ENCODE measurements at places on chromosomes 3 and 15.

GRCh38 chr3:150168698-150169097 is 198.0 kb upstream of the PFN2 start:
- no peak for DNase-seq

GRCh38 chr15:58224068-58224467 is 85.9 kb downstream of the AQP9 start:
- no peak for DNase-seq

- DNase-seq: no peak
Observed at GRCh38 chr3:46710671-46711295, 6.9 kb downstream of the PRSS50 start.

DNA sequence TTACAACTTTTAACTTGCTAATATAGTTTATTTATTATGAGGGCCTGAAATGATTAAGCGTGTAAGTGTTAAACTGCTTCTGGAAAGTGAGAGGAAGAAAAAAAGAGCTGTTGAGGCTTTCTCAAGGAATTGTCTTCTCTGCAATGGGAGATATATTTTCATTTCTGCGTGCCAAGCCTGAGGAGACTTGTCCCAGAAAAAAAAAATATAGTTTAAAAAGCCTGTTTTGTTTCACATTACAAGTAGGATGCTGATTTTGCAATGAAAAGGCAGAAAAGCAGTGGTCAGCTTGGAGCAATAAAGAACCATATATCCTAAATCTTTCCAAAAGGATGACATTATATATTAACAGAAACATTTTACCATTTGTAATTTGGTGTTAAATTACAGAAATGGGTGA is 115.5 kb downstream of the GMNC start:
- DNase-seq: no peak

DNA sequence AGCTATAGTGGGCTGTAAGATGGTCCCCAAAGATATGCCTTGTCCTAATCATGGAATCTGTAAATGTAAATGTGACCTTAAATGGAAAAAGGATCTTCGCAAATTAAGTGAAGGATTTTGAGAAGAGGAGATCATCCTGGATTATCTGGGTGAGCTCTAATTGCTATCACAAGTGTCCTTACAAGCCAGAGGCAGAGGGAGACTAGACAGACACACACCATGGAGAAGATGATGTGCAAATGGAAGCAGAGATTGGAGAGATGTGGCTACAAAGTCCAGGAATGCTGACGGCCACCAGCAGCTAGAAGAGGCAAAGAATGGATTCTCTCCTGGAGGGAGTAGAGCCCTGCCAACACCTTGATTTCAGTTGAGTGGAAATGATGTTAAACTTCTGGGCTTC is 102.3 kb upstream of the PROK2 start:
- no peak for DNase-seq

DNA sequence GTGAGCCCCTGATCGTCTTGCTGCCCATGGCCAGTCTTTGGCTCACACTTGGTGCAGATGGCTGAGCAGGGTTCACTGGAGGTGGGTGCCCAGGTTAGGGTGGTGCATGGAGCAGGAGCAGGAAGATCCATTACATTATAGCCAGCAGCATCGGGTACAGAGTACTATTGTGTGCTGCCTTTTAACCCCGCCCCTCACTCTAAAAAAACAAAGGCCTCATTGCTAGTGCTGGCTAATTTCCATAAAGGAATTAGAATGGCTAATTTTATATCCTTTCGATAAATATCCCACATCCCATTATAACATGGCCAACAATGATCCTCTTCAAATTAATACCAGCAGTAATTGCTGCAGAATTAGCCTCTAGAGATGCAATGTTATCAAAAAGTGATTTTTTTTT is 45.8 kb upstream of the PPP4R2 start:
- no peak for DNase-seq

- DNase-seq: no peak
Observed at GRCh38 chr3:104781112-104781511, 585.6 kb upstream of the ALCAM start.

DNA sequence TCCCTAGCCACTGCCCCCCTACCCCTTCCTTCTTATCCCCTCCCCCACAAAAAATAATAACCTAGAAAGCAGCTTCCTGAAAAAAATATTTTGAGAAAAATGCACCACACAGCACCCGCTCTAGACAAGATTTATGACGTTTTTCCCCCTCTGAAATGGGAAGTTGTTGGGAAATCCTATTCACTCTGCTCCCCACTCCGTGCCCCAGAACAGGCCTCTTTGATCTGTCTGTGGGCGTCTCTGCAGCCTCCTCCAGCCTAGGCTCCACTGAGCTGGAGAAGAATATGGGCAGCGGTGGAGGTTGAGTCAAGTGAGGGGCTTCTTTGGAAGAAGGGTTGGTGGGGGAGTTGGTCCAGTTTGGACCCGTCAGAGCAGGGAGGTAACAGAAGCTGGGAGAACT is 28.5 kb upstream of the POLG start:
- DNase-seq: no peak

GRCh38 chr3:143793971-143794370 is 54.3 kb downstream of the SLC9A9 start:
- DNase-seq: no peak

GRCh38 chr3:177338697-177339219 is 141.5 kb upstream of the TBL1XR1 start:
- DNase-seq: no peak

DNA sequence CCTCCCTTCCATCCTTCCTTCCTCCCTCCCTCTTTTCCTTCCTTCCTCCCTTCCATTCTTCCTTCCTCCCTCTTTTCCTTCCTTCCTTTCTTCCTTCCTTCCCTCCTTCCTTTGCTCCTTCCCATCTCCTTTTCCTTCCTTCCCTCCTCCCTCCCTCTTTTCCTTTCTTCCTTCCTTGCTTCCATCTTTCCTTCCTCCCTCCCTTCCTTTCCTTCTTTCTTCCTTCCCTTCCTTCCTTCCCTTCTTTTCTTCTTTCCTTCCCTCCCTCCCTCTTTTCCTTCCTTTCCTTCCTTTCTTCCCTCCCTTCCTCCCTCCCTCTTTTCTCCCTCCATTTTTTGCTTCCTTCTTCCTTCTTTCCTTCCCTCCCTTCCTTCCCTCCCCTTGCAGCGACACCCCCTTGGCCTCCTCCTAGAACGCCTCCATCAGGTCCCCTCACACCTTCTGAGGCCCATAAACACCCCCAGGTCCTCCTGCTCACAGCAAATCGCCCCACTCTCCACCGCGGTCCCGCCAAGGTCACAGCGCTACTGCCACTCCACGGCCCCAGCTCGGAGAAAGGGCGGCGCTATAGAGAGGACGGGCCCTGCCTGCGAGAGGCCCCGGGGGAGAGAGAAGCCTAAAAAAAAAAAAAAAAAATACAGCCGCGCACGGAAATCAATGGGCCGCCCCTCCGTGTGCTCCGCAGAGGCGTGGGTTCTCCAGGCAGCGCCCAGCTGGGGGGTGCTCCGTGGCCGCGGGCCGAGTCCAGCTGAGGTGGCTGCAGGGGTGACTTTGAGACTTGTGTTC is 328.2 kb downstream of the OCA2 start:
- DNase-seq: no peak

GRCh38 chr15:32132859-32133258 is 102.5 kb downstream of the CHRNA7 start:
- no peak for DNase-seq

DNA sequence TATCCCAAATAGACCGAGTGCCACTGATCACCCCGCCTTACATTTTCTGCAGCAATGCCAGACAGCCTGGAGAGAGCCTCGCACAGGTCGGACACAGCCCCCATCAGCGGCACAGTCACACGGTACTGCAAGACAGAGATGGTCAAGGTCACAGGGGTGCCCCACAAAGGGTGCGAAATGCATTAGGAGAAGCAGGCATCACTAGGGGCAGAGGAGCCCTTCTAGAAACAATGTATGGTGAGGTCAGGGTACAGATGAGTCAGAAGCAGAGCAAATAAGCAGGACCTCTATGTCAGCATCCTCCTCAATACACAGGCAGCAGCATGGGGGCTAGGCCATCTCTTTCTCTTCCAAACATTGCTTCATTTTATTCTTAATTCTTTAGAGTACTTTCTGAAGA is 21.5 kb upstream of the C3orf62 start:
- DNase-seq: no peak

GRCh38 chr3:184250167-184250828 is 826 bp downstream of the EEF1AKMT4 start:
- DNase-seq: peak; percentile 90

DNA sequence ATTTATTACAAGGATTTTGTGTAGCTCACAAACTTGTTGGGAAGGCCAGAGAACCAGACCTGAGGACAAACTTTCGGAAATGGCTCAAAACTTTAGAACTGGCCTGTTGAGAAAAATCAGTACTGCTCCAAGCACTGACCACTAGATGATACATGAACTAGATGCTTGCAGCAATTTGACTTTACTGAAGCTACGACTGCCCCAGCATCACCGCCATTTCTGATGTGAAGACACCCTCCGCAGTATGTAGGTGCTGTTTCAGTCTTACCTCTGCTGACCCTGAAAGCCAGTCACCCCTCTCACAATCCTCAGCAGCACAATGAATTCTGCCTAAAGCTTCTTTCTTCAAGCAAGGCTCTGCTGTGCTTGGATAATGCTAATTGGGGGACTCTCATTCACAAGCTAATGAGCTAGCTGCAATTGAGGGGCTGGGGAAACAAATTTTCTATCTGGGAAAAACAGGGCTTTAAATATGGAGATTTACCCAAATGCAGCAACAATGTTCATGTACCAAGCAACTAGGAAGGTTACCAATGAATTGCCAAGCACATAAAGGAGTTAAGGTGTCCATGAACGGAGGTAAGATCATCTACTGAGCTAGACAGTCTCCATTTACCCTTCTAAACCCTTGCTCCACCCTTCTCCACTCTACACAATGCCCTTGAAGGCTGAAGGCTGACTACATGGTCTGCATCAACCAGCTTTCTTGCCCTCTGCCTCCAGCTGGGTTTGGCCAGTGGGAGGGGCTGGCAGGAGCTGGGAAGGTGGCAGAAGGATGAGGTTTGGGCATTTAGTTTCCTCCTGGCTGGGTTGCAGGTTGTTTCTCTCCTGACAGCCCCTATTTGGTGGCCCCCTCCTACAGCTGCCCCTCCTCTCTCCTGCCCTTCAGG is 53.2 kb upstream of the FSTL1 start:
- no peak for DNase-seq

GRCh38 chr3:140911822-140912221 is 29.8 kb upstream of the SLC25A36 start:
- DNase-seq: no peak

GRCh38 chr3:68743521-68743920 is 188.8 kb downstream of the TAFA4 start:
- DNase-seq: no peak

GRCh38 chr3:58631742-58632141 is 34.8 kb downstream of the FAM3D start:
- no peak for DNase-seq

DNA sequence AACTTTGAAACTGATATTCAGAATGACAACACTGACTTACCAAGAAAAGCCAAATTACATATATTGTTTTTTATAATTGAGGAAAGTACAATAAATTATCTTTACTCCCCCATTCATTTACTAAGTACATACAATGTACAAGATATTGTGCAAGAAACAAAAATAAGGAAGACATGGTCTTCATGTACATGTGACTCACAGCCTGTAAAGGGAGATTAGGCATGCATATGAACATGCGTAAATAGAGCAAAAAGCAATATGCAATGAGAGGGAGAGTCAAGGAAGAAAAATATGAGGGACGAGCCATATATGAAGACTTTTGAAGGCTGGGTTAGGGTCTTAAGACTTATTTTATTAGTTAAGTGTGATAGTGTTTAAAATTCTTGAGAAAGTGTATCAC is 258.4 kb downstream of the GBE1 start:
- no peak for DNase-seq

DNA sequence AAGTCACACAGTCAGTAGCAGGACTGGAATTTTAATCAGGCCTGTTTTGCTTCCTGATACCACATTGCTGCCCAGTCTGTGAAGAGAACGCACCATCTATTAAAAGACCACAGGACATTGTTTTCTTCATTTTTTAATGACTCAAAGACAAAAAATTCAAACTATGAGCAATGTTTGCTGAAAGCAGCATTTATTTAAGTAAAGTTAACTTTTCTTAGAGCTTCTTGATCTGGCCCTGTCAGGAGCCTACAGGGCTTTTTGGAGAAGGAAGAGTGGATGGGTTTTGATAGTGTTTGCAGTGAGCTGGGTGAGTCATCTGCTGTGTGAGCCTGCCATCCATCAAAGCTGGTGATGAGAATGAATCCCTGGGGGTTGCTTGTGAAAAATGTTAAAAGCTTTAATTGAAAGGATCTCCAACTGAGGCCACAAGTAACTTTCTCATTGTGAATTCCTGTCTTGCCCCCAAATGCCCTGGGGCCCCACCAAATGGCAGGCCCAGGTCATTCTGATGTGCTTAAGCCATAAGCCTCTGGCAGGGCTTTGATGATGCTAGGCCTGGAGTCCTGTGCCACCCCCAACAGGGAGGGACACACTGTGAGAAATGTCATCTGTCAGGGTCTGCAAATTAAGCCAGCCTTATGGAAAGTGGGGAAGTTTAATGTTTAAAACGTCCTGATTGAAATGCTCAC is 136.2 kb upstream of the PFN2 start:
- DNase-seq: no peak

- no peak for DNase-seq
Observed at GRCh38 chr3:76502076-76502475, 537.8 kb upstream of the ROBO2 start.

GRCh38 chr15:90407871-90408317 is 19.9 kb downstream of the IQGAP1 start:
- no peak for DNase-seq

- DNase-seq: no peak
Observed at GRCh38 chr15:51371266-51371665, 29.8 kb downstream of the GLDN start.

GRCh38 chr3:52052831-52053306 is 3.5 kb downstream of the DUSP7 start:
- DNase-seq: peak; percentile 46

GRCh38 chr3:165549037-165549436 is 288.2 kb downstream of the BCHE start:
- DNase-seq: no peak

- no peak for DNase-seq
Observed at GRCh38 chr3:180860180-180860858, 52.2 kb upstream of the FXR1 start.

DNA sequence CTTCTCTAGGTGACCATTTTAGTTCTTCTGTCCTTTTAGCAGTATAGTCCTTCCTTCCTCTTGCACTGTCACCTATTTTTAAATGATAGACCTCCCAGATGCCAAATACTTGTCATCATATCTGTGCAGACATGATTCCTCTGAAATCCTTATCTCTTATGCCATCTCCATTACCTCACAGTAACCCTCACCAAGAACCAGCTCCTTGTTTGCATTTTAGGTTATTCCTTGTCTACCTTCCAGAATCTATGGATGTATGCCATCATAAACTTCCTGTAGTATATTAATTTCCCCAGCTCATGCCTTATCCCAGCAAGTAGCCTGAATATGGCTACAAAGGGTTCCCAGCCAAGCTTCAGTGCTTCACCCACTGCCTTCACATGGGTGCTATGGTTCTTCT is 1347.2 kb downstream of the ROBO1 start:
- no peak for DNase-seq

DNA sequence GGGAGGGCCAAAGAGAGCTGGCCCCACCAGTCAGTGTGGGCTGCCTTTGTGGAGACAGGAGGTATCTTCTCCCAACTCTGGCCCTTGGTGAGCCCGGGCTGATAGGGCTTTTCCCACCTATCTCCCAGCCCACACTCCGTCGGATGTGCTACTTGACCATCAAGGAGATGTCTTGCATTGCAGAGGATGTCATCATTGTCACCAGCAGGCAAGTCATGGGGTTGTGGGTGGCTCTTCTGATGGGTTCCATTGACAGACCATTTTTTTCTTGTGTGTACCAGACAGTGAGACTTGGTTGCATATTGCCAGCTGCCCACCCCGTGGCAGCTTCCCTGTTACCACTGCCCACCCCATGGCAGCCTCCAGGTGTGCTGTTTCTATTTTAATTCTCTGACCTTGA is 3.3 kb downstream of the COPG1 start:
- DNase-seq: no peak
